ENCODE measurements at places on chromosomes 3 and 15.

- DNase-seq, result no peak
These were observed 117.7 kb downstream of the FOXB1 start for GRCh38 chr15:60121845-60122244.

DNA sequence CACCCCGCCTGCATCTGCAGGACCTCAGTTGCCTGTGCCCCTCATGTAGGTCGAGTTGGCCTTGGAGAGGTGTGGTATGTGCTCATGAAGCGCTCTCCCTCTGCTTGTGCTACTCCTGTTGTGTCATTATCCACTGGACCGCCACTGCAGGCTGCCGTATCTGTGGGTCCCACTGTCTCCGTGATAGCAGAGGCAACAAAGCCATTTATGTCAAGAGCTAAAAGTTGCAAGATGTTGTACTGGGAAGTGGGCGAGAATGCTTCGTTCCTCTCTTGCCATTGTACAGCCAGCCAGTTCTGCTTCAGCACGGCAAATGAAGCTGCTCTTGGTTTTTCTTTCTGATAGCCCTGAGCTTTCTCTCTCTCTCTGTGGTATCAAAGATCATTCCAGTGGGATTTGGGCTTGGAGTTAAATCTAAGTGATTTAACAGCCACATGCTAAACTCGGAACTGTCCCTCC, 89.0 kb downstream of the TMEM212 start:
- DNase-seq, result no peak

DNA sequence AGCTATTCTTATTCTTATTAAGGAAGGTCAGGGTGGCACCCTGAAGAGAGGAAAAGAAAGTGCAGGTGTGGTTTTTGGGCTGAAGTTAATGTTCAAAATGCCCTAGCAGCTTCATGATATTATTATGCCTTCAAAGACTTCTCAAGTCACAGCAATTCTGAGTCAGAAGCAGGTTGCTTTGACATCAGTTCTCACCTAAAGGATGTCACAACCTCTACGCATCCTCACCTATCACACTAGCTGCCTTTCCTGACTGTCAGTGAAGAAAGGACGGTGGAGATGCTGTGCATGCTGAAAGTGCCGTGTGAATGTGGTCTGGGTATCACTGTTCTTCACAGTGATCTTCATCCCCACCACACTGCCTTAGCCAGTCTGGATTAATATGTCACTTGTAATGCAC, 49.6 kb downstream of the NPTN start:
- no peak for DNase-seq

DNA sequence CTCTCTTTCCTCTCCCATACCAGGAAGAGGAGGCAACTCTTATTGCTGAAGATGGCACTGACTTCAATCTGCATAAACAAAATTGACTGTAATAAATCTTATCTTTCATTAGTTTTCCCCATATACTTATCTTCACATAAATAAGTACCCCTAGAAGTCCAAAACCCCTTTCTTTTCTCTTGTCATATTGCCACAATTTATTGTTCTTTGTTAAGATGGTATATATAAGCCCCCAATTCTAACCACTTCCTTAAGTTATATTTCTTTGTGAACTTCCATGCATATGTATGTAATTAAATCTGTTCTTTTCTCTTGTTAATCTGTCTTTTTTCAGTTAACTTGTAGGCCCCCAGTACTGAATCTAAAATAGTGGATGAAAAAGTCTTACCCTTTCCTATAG, 68.8 kb downstream of the TNIK start:
- no peak for DNase-seq

DNA sequence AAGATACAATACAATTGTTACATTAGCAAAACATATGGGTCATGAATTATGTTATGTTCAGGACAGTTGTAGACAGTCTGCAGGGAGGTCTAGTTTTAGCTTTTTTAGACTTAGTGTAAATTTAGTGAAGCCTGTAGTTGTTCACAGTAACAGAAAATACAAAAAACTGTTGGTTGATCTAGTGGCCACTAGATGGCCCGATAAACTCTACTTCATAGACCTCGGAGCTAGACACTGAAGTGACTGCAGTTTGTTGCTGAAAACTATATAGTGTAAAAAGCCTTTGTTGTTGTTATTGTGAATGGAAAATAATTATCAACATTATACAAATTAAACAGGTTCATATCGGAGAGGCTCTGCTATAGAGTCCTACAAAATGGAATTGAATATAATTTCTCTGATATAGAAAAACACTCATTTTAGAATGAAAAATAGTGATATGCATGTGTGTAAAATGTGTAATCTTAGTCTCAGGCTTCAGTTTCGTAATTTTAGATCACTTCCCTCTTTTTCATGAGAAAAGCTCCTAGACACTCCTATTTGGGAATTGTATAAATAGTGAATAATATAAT, 18.3 kb downstream of the MAGEL2 start:
- DNase-seq, result no peak

DNA sequence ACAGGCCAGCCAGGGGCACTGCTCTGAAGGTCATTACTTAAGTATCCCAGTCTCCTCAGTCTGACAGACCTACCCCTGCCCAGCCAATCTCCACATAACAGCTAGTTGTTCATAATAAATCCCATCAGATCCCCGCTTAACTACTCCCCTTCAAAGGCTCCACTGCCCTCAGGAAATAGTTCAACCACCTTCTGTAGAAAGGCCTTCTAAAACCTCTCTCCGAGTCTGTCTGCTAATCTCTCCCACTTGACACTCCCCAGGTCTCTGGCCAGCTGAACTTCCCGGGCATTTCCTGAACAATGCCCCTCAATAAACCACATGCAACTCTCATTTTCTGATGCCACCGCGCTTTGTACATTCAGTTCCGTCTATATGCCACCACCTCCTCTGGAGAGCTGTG, 6.0 kb downstream of the PRC1 start:
- no peak for DNase-seq

- no peak for DNase-seq
These were observed 15.8 kb upstream of the SAMMSON start for GRCh38 chr3:69983546-69984265.

GRCh38 chr3:189982321-189982945, 138.3 kb downstream of the P3H2 start:
- no peak for DNase-seq

DNA sequence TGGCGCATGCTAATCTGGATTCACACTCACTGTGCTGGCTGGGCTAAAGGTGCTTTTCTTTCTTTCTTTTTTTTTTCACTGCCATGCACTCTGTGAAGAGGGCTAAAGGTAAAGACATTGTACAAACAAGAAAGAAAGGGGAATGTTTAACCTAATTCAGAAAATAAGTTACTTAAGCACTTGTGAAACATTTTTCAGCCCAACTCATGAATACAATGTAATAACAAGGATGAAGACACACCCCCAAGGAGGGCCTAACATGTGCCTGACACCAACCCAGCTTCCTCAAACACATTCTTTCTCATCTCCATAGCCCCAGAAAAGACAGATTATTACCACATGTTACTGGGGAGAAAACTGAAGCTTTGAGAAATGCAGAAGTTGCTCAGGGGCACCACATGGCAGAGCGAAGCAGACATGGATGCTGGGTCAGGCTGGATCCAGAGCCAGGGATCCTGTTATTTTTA, 5.7 kb downstream of the STIMATE start:
- DNase-seq, result no peak

DNA sequence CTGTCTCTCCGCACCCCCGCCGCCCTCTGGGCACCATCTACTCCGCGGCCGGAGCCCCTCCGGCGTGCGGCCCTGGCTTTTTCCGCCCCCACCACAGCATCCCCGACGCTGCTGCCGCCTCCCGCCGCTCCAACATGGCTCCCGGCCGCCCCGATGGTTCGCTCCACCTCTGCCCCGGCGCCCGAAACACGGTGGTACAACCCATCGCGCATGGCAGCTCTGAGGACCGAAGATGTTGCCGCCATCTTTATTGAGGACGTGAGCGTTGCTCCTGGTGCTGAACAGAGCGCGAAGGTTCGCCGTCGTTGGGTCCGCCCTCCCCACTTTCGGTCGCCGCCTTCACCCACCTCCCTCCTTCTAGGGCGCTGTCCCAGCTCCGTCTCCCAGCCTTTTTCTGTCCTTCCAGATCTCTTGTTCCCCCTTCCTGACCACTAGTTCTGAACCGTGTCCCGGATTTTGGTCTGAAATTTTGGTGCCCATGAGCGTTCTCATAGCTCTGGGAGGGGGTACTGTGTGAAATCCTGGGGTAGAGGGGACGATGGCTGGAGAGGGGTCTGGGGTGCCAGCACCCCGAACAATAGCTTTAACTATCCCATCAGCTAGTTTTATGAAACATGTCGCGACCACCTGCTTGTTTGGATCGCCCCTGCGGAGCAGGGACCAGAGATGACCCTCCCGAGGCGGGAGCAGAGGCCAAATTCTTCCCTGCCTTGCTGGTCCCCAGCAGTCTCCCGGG, at the start of gene CELSR3:
CELSR3 (minus strand) TSS at position 134 of the 736 bp plus-strand sequence. CDS start 252 bp downstream, outside the sequence.
- no peak for DNase-seq

DNA sequence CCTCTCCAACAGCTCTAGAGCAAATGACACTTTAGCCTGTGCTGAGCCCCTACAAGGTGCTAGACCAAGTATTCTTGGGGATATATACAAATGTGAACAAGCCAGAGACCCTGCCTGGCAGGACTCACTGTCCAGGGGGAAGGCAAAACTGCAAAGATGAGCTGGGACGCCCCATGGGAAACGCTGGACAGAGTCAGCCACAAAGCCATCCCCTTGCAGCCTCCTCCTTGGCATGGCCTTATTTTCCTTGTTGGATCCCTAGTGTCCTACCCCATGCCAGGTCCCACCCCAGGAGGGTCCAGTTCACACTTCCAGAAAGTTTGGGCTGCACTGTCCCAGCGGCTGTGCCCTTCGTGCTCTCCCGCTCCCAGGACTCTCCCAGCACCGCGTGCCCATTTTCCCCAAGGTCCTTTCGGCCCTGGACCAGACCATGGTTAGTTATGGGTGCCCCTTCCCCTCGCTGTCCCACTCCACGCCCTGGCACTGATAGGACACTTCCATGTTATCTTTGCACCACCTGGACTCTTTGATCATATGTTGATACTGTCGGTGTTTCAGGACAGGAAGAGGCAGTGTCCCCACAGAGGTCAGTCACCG, 5.8 kb upstream of the NRROS start:
- DNase-seq, result no peak

GRCh38 chr3:123644358-123644757, 59.5 kb upstream of the HACD2 start:
- no peak for DNase-seq

DNA sequence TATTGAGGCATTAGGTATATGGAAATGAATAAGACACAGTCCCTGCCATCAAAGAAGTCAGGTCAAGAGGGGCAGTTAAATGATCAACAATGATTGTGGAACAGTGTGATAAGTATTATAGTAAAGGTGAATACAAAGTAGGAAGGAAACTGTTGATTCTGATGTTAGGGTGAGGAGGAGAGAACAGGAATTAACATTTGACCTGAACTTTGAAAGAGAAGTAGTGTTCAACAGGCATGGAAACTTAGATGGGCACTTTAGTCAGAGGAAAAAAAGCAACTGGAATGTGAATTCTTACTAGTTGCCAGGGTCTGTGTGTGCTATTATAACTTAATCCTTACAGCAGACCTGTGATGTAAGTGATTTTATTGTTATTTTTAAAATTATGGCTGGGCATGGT, 17.6 kb downstream of the HACD3 start:
- DNase-seq, result no peak

DNA sequence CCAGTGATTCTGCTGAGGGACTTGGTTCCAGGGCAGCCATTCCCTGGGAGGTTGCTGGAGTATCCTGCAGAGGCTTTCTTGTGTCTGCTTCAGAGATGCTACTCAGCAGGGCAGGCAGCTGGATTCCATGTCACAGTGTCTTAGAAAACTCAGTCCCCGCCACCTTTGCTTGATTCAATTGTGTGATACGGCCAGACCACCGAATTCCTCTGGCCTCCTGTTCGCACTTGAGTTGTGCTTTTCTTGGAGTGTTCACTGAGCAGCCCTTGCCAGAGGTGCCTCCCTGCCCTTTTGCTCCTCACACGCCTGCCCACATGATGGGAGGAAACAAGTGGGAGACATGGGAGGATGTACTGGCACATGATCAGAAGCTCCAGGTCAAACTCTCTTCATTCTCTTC, 19.6 kb upstream of the SHC4 start:
- DNase-seq, result no peak

- no peak for DNase-seq
These were observed 42.8 kb upstream of the NSMCE3 start for GRCh38 chr15:29312387-29312786.

DNA sequence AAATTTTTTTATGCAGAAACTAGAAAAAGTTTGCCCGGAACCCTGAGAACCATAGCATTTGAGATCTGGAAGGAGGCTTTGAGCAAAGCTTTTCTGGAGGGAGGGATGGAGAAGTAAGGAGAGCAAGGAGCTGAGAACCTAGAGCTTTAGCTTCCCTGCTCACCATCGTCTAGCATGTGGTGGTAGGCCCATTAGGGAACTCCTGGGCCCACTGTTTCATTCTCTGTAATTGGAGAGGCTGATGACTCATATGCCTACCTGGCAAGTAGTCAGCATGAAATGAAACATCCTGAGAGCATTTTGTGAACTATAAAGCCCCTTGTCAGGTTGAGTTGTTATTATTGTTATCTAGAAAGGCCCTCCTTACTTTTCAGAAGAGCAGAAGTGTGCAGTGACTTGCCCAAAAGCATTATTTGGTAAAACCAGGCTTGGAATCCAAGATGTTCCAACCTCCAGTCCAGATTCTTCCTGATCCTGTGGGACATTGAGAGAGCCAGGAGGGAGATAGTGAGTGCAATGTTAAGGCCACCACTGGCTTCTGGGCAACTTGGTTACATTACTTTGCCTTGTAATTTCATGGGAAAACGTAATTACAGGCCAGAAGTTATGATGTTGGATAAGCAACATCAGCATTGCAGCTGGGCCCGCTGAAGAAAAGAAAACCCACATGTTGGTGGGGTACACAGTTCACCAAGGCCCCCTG, 104.5 kb upstream of the BFSP2 start:
- no peak for DNase-seq

- DNase-seq, result no peak
These were observed 82.7 kb downstream of the SLC25A26 start for GRCh38 chr3:66303491-66303901.

- no peak for DNase-seq
These were observed 103.1 kb downstream of the LRIG1 start for GRCh38 chr3:66397745-66398144.

GRCh38 chr3:31067004-31067403, 172.5 kb upstream of the GADL1 start:
- no peak for DNase-seq

DNA sequence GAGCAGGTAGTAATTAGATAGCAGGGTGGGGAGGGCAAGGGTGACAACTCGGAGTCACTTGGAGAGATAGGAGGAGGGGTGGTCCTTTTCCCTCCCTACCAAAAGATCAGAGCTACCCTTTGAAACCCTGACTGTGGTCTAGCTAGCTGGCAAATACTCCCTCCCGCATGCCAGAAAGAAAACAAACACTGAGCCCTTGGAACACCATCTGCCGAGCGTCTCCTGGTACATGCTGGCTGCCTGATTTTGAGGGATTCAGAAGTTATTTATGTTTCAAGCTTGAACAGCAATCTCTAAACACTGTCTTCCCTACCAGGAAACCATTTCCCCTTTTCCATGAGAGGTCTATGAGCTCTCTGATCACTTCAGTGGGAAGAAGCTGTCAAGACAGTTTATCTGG, 291.6 kb upstream of the CFAP20DC start:
- DNase-seq, result no peak

All from activated T-helper 1 cell treated with anti-CD3 and anti-CD28 coated beads, Interleukin-2, amount 50 U/mL, for 16 hours (primary cell).